ENCODE measurements at places on chromosomes 7 and 10.

DNA sequence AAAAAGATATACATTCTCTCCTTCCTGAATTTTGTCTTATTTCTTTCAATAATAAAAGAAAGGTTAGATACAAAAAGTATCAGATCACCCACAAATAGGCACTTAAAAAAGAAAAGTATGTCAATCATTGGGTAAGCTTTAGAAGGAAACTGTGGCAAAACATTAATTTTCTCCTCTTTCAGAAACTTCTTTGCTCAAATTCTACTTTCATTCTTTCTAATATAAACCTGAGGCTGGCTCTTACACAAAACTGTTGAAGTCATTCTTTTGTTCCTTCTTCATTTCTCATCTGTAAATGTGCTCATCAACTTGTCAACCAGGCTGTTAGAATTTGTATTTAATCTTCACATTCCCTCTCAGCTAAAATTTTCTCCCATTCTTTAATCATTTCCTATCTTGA lies 124.6 kb downstream of the LRRN3 start:
- DNase-seq: no peak

DNA sequence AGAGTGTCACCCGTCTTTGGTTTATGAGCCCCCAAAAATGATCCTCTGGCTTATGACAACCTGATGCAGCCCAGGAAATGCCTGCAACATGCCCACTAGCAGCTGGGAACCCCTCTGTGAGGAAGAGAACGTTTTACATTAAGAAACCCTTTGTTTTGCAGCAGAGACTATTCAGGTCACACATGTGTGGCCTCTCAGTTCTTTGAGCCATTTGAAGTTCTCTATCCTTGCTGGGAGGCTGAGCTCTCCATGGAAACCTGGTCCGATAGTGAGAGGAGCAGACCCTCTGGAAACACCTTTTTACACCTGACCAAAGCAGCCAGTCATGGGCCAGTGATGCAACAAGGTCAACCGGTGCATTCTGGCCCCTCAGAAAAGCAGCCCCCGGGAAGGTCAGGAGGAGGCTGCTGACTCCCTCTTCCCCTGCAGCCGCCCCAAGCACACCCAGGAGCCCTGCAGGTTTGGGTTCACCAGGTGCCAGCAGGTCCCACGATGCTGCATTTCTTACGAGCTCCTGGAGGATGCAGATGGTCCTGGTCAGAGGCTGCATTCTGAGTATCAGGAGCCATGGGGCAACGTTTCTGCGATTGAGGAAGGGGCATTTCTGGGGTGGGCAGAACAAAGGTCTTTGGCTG lies 134.3 kb downstream of the ZMYND11 start:
- no peak for DNase-seq

DNA sequence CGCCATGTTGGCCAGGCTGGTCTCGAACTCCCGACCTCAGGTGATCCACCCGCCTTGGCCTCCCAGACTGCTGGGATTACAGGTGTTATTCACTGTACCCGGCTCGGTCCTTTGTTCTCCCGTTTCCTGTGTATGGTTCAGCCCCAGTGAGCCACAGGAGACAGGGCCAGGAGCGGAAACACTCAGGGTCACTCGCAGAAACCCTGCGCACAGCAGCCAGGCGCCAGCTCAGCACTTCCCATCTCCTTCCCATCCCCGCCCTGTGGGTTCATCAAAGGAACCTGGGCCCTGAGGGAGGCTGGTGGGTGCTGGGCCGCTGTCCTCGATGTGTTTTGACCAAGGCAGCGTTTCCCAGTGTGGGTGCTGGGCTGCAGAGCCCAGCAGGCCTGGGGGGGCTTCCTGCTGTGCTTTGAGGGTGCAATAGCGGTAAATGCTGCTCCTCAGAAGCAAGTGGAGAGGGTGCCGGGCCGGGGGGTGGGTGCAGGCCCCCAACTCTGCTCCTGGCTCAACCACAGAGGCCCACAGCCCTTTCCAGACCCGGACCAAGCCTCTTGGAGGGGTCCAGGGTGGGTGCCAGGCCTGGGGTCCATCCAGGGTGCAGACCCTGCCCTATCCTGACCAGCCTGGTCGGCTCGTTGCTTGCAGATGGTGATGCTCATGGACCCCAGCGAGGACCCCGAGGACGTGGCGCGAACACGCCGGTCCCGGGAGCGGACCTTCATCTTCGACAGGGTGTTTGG lies 15.3 kb upstream of the CHST12 start:
- DNase-seq: no peak

- no peak for DNase-seq
These were observed at the start of gene PDE1C for GRCh38 chr7:32070406-32071360. Gene PDE1C (minus strand): TSS chr7:32070407.

GRCh38 chr7:81704595-81704994 lies 65.3 kb downstream of the HGF start:
- no peak for DNase-seq

DNA sequence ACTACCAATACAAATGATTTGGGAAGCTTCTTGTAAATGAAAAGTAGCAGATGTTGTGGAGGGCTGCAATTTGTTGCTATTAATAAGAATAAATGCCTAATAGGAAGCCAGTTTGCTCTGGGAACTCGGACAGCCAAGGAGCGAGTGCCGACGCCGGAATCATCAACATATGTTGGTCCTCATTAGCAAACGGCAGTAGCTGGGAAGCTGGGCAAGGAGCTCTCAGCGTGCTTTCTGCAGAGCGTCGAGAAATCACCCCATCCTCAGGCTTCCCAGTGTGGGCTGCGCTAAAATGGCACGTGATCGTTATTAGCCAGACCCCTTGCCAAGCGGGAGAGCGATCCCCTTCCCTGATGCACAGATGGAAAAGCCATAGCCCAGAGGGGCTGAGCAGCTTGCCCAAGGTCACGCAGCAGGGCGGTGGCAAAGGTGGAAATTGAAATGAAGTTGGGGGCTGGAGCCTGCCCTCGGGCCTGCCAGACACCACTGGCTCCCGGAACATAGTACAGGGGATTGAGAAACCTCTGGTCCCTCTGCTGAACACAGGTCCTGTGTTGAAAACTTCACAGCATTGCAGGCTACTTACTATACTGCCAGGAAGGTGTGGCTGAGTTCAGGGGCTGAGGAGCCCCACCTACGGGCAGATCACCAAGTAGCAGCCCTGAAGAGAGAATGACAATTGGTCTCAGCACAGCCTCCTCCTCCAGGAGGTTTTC lies 326.9 kb downstream of the PLXNA4 start:
- DNase-seq: no peak

- DNase-seq: no peak
These were observed 78.0 kb downstream of the WDR37 start for GRCh38 chr10:1134156-1134555.

DNA sequence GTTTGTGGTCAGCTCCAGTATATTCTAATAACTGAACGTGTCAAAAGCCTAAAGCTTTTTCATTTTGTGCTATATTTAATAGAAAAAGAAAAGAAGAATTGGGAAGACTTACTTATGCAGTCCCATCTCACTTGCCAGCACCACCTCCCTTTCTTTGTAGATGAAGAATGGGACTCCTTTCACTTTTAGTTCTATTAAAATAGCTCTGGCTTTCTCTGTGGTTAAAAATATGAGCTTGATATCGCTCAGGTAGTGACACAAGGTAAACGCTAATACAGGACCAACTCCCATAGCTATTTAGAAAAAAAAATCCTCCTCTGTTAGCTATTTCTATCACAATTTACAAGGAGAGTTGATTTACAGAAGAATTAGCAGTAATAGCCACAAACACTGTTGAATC lies 176.8 kb downstream of the PDE1C start:
- DNase-seq: no peak

All from stimulated activated CD8-positive, alpha-beta memory T cell treated with anti-CD3 and anti-CD28 coated beads, Interleukin-4, amount 100 ng/mL, for 1 hour (primary cell).